ENCODE measurements at places on chromosomes 2 and 18. TPM values are rescaled to one million over a fixed set of nuclear protein-coding genes. Genes with fewer than 3 reads are reported as not detected.

DNA sequence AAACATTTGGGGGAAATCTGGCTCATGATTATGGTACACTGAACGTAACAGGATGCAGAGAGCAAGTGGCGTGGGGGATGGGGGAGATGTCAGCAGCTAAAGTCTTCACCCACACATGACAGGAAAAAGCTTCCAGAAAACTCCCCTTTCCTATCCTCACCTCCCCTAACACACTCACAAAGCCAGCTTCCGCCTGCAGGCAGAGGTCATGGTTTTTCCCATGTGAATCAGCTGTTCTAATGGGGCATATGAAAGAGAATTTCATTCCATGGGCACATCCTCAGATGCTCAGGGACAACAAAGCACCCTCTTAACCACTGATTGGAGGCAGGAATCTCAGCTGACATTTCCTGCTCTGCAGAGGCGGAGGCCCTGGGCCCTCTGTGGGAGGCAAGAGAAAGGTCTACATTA lies 129.1 kb downstream of the TSN start:
- no peak overlapping the region for H3K4me3 ChIP-seq
- H3K36me3 ChIP-seq: no peaks in the 10 kb centered on the region
- H3K27me3 ChIP-seq: peaks cover 19% of the 10 kb centered on the region
- no peak for DNase-seq
- no peak overlapping the region for H3K27ac ChIP-seq
- H3K4me1 ChIP-seq: no peaks in the 10 kb centered on the region

- H3K36me3 ChIP-seq: peaks cover 44% of the 10 kb centered on the region
- H3K4me3 ChIP-seq: no peak overlapping the region
- no peak for DNase-seq
These were observed 200.3 kb downstream of the MBD5 start for GRCh38 chr2:148221166-148221565.

The CSRNP3 gene
- 29.6 TPM for total RNA-seq

The GCG gene
- total RNA-seq: 0.36 TPM
